Thoracic aorta (tissue), 2 donors: ENCODE measurements at places on chromosomes 1 and 21. TPM values are rescaled to one million over a fixed set of nuclear protein-coding genes. Genes with fewer than 3 reads are reported as not detected.

- H3K4me1 ChIP-seq, result no peaks in the 10 kb centered on the region
- no peak overlapping the region for H3K4me3 ChIP-seq
- no peak for DNase-seq
- H3K36me3 ChIP-seq, result no peaks in the 10 kb centered on the region
- H3K27me3 ChIP-seq, result no peaks in the 10 kb centered on the region
These were observed 23.0 kb downstream of the DNM3 start for GRCh38 chr1:171864308-171864707.

DNA sequence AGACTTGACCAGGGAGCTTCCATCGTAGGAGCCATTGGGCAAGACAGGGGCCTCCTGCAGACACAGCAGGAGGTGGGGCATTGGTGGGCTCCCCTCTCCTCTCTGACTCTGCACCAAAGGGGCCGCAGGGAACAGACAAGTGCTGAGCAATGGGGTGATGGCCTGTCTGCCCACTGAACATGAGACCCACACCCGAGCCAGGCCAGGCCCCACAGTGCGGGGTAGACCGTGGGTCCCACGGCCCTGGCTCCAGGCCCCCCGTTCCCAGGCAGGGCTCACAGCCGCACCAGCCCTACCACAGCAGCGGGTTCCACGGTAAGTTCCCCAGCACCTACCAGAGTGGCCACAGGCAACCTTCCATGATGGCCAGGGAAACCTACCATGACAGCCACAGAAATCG, 45.9 kb downstream of the CHD5 start:
- H3K27me3 ChIP-seq, result no peaks in the 10 kb centered on the region
- H3K27ac ChIP-seq, result no peak overlapping the region
- H3K4me3 ChIP-seq, result no peak overlapping the region
- no peaks in the 10 kb centered on the region for H3K4me1 ChIP-seq
- no peak for DNase-seq

- H3K27ac ChIP-seq, result no peak overlapping the region
- no peak for DNase-seq
- H3K36me3 ChIP-seq, result no peaks in the 10 kb centered on the region
- no peaks in the 10 kb centered on the region for H3K4me1 ChIP-seq
These were observed 17.0 kb upstream of the SLC5A9 start for GRCh38 chr1:48205522-48205921.

DNA sequence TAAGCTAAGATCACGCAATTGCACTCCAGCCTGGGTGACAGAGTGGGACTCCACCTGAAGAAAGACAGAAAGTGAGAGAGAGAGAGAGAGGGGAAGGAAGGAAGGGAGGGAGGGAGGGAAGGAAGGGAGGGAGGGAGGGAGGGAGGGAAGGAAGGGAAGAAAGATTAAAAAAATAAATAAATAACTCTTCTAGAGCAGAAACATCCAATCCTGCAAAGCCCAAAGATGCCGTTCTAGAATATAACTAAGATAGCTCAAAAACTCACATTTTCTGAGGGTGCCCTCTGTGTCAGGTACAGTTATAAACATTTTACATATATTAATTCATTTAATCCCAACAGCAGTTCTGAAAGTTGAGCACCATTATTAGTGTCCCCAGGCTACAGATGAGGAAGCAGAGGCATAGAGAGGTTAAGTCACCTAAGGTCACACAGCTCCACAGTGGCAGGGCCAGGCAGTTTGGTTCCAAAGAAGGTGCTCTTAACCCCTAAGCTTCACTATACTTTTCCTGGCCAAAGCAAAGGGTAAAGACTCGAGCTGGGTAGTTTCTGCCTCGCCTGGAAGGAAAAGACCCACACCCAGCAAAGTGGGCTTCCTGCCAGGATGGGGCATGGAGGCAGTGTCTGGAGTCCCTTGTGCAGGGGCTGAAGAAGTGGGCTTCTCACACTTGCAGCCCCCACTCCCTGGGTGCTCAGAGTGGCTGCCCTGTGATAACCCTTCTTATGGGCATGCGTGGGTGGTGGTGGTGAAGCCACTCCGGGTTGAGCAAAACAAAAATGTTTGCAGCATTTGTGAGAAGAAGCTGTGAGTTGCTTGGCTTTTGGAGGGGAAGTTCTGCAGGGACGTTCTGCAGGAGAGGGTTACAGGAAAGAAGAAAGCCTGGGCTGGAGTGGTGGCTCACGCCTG, 7.9 kb upstream of the PIK3CD start:
- no peak for DNase-seq
- no peaks in the 10 kb centered on the region for H3K36me3 ChIP-seq
- H3K4me3 ChIP-seq, result no peak overlapping the region
- no peaks in the 10 kb centered on the region for H3K4me1 ChIP-seq
- H3K27ac ChIP-seq, result no peak overlapping the region

DNA sequence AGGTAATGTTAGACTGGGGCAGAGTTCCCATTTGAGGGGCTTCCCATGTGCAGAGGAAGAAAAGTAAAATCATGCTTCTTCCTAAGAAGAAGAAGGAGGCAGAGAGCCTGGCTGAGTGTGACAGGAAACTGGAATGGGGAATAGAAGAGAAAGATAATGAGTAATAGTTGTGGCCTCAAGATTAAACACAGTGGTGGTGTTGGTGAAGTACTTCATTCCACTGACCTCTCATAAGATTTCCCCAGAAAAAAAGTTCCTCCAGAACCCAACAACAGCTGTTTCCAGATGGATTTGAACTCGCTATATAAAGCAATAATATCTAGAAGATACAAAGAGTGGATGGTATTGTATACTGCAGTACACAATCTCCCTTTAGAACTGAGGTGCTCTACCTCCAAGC, 13.0 kb downstream of the RGS1 start:
- H3K27me3 ChIP-seq, result no peaks in the 10 kb centered on the region
- H3K4me1 ChIP-seq, result no peaks in the 10 kb centered on the region
- no peak overlapping the region for H3K27ac ChIP-seq

DNA sequence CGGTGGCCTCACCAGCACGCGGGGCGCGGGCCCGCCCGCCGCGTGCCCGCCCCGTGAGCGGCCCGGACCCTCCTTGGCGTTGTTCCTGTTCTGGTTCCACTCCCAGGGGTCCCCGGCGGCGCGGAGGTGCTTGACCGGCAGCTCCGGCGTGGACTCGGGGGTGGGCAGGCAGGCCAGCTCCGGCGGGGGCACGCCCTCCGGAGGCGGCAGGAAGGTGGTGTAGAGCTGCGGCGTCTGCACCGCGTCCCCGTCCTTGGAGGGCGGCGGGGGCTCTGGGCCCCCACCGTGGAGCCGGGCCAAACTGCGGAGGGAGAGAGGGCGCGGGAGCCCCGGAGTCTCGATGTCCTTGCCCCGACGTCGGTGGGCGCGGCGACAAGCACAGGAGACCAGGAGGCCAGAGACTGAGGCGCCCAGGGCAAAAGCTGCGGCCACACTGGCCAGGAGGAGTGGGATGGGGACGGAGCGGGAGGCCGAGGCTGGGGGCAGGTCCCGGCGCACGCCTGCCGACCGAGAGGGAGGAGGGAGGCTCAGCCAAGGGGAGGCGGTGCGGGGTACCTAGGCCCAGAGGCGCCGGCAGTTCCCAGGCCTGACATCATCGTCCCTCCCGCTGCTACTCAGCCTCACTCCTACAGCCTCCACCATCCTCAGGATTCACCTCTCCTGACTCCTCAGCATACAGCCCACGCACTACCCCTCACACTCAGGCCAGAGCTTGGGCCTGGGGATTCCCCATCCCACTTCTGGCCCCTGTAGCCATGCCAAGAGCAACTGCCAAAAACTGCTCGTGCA, 13.2 kb downstream of the SEMA6C start:
- no peaks in the 10 kb centered on the region for H3K27me3 ChIP-seq
- no peak overlapping the region for H3K27ac ChIP-seq
- DNase-seq, result no peak
- peaks cover 5% of the 10 kb centered on the region for H3K36me3 ChIP-seq
- no peaks in the 10 kb centered on the region for H3K4me1 ChIP-seq
- H3K4me3 ChIP-seq, result no peak overlapping the region

DNA sequence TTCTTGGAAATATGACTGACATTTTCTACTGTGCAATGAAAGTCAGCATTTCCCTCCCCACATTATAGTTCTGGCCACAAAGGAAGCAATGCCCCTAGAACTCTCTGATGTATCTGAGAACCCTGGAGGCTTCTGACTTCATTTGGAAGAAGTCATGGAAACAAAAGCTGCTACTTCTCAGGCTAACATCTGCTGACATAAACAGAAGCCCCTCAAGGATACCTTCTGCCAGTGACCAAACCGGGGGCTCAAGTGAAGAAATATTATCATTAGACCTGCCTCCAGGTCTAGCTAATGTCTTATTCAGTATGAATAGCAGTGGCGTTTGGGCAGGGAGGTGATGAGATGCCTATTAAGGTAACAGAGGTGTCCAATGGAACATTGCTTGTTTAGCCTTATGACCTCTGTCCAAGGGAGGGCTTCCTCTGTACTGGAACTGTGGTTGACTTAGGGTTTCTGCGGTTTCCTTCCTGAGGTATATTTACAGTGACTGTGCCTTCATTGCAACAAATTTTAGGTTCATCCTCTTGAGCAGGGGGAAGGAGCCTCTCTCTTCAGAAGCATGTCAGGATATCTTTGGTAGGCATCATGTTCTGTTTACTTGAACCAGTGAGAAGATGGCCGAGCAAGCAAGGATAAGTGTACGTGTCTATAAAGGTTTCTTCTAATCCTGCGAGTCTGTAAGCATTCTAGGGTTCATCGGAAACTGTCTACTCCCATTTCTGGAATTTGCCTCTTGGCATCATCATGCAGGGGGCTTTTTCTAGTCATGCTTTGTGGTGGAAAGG, 161.7 kb downstream of the PBX1 start:
- DNase-seq, result no peak
- H3K27me3 ChIP-seq, result no peaks in the 10 kb centered on the region
- H3K36me3 ChIP-seq, result no peaks in the 10 kb centered on the region
- H3K27ac ChIP-seq, result no peak overlapping the region
- no peak overlapping the region for H3K4me3 ChIP-seq
- H3K4me1 ChIP-seq, result peaks cover 33% of the 10 kb centered on the region

DNA sequence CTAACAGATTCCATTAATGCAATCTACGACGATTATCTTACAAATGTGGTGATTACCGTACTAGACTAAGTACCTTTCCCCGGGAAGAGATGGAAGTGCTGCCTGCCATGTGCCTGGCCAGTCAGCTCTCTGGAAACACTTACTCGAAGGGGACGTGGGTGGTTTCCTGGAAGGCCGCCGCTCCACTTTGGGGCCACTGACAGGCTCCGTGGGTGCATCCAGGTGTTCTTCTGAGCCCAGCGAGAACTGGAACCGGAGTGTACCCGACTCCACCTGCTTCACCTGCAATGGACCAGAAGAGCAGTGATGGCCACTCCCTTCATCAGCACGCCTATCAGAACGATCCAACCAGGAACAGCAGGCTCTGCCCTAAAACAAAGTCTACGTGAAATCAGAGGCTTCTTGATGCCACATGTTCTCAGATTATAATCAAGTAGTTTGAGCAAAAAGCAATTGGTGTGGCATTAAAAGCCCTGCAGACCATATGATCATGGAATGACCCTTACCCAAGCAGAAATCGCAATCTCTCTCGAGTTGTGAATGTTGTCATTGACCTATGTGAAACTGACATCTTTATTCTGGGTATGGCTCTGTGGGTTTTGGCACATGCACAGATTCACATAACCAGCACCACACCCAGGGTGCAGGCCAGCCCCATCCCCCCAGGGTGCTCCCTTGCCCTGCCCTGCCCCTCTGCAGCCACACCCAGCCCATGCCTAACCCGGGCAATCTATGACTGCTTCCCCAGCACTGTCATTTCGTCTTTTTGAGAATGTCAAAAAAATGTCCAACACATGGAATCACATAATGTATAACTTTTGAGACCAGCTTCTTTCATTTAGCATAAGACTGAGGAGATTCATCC, 64.5 kb downstream of the NPHP4 start:
- H3K4me3 ChIP-seq, result no peak overlapping the region
- no peaks in the 10 kb centered on the region for H3K27me3 ChIP-seq
- no peaks in the 10 kb centered on the region for H3K4me1 ChIP-seq
- H3K36me3 ChIP-seq, result peaks cover 12% of the 10 kb centered on the region
- H3K27ac ChIP-seq, result no peak overlapping the region

DNA sequence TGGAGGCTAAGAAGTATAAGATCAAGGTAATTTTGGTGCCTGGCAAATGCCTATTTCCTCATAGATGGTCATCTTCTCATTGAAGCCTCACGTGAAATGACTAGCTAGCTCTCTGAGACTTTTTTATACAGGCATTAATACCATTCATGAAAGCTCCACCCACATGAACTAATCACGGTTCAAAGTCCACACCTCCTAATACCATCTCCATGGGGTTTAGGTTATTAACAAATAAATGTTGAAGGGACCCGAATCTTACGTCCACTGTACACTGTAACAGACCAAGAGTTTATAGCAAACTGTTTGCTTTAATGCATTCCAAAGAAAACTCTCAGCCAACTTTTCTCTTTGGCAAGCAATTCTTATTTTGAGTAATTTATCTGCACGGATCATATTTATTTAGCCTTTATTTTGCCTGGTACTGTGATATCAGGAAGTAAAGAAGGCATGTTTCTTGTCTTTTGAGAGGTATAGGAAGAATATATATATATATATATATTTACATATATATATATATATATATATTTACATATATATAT, 296.1 kb upstream of the LRRC7 start:
- H3K36me3 ChIP-seq, result no peaks in the 10 kb centered on the region
- H3K27me3 ChIP-seq, result no peaks in the 10 kb centered on the region
- no peak for DNase-seq
- peaks cover 8% of the 10 kb centered on the region for H3K4me1 ChIP-seq
- H3K4me3 ChIP-seq, result no peak overlapping the region
- no peak overlapping the region for H3K27ac ChIP-seq

DNA sequence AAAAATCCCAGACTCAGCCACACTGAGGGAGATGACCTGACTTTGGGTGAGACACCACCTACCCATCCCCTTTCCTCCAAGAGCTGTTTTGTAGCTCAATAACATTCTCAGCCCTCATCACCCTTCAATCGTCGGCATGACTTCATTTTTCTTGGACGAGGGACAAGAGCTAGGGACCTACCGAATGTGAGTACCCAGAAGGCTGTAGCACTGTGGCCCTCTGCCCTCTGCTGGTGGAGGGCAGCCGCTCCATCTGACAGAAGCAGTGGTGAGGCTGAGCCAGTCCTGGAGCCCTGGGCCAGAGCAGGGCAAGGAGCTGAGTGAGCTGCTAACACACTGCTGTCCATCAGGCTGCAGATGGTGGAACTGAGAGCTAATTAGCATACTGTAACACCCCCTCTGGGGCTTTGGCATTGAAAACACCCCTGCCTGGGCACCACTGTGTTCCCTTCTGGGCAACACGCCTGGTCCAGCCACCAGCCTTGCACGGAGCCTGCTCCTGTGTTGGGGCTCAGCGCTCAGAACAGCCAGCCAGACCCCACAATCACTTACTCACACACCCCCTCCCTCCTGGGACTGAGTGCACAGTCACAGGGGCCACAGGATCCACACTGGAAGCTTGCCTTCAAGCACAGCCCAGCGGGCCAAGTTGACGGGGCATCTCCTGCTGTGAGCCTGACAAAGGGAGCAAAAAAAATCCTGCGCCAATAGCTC, 18.3 kb upstream of the ALPL start:
- no peak overlapping the region for H3K4me3 ChIP-seq
- no peaks in the 10 kb centered on the region for H3K36me3 ChIP-seq
- no peak for DNase-seq

- H3K27ac ChIP-seq, result peak overlapping the region; percentile 49
- peaks cover 18% of the 10 kb centered on the region for H3K4me1 ChIP-seq
- no peak for DNase-seq
- no peak overlapping the region for H3K4me3 ChIP-seq
These were observed 48.1 kb upstream of the COL18A1 start for GRCh38 chr21:45356653-45357435.

Gene IVL
- total RNA-seq, result not detected

Gene EFCAB7
- 3.4 TPM for total RNA-seq

Gene FABP3
- total RNA-seq, result 19.2 TPM

Gene RGL1
- total RNA-seq, result 27.6 TPM

Gene HES3
- total RNA-seq, result not detected

Gene SERPINC1
- not detected for total RNA-seq

Gene GBP5
- 7.3 TPM for total RNA-seq

Gene LRRC71
- not detected for total RNA-seq
